ENCODE measurements at places on chromosomes 7 and 10. TPM values are rescaled to one million over a fixed set of nuclear protein-coding genes. Genes with fewer than 3 reads are reported as not detected.

CHAT gene
- total RNA-seq: not detected

SPDYE8 gene
- not detected for total RNA-seq

RADIL gene
- 5.4 TPM for total RNA-seq

KIAA1217 gene
- total RNA-seq: 13.6 TPM

- no peaks in the 10 kb centered on the region for H3K4me1 ChIP-seq
- no peaks in the 10 kb centered on the region for H3K36me3 ChIP-seq
- no peaks in the 10 kb centered on the region for H3K27me3 ChIP-seq
- H3K27ac ChIP-seq: no peak overlapping the region
These were observed 88.7 kb upstream of the MYL10 start for GRCh38 chr7:101717628-101718357.

All from H1 (cell line).